ENCODE measurements at places on chromosomes 3 and 15. TPM values are rescaled to one million over a fixed set of nuclear protein-coding genes. Genes with fewer than 3 reads are reported as not detected.

GRCh38 chr3:193771653-193772421, 178.8 kb downstream of the OPA1 start:
- no peak for DNase-seq

PDE12 gene
- total RNA-seq = 15.2 TPM

GRCh38 chr3:8888301-8888915, 74.9 kb downstream of the RAD18 start:
- no peak for DNase-seq

- DNase-seq = no peak
These were observed 119.9 kb upstream of the NDN start for GRCh38 chr15:23806980-23807379.

- DNase-seq = no peak
These were observed 134.0 kb downstream of the CHL1 start for GRCh38 chr3:330494-331115.

GRCh38 chr3:50515565-50516439, 12.4 kb upstream of the CACNA2D2 start:
- DNase-seq = peak; percentile 75
